ENCODE measurements at places on chromosomes 16 and 17.

DNA sequence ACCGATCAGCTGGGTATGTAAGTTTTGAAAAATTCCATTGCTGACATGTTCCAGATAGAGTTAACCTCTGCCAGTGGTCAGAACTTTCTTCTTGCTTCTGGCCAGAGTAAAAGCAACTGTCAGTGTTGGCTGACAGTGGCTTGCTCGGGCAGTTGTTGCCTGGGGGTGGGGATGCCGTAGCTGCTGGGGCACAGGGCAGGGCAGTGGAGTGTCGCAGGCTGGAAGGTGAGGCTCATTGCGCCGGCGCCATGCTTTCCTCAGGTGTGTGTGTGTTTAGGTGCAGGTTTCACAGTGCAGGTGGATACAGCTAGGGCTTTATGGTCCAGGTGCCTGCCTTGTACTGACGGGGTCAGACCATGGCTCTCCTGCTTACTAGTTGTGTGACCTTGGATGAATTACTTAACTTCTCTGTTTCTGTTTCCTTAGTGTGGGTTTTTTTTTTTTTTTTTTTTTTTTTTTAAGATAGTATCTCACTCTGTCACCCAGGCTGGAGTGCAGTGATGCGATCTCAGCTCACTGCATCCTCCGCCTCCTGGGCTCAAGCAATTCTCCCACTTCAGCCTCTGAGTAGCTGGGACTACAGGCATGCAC lies 156.4 kb downstream of the SNX29 start:
- DNase-seq: no peak

DNA sequence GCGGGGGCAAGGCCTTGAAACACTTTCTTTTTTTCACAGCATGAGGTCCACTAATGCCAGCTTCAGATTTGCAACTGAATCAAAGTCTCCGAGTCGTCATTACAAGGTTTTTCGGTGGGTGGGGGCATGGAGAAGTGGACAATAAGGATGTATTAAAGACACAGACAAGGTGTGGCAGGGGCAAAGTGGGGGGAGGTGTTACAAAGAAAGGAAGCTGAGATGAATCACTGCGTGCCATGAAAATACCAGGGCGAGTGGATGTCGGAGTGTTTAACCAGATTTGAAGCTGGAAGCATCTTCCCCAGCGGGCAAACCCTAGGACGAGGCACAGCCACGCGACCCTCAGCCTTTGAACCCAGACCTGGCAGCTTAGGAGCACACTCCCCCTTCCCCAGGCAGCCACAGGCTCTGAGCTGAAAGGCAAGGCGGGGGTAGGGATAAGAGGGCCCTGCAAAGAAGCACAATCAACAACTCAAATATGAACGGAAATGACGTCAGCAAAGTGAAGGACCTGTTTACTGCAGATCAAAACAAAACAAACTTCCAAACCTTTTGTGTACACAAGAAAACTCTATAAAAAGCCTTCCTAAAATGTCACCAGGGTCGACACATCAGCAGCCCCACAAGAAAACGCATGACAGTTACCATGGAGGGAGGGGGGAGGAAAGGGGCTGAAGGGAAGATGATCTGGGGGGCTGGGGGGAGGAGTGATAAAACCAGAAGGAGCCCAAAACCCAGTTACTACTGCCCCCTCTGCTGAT lies 5.6 kb upstream of the ZFHX3 start:
- DNase-seq: no peak

DNA sequence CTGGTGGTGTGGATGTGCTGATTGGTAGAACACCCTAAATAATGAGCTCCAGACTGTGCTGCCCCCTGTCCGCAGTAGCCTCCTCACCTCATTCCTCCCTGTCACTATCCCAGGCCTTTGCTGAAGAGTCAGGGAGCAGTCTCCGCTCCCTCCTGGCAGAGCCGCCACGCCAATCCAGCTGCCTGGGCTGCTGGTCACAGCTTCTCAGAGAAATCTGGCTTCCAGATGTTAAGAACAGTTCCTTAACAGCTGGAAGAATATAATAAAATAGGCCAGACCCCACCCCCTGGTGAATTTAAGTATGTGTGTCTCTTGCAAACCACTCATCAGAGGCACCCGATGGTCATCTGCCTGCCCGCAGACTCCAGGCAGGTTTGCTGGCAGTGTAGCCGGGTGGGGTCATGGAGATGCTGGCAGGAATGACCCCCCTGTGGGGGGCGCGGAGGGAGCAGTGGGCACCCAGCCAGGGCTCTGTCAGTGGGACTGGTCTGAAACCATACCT lies 161.0 kb downstream of the CCDC182 start:
- DNase-seq: no peak

GRCh38 chr16:31301708-31302400 lies 42.1 kb downstream of the ITGAM start:
- DNase-seq: no peak

DNA sequence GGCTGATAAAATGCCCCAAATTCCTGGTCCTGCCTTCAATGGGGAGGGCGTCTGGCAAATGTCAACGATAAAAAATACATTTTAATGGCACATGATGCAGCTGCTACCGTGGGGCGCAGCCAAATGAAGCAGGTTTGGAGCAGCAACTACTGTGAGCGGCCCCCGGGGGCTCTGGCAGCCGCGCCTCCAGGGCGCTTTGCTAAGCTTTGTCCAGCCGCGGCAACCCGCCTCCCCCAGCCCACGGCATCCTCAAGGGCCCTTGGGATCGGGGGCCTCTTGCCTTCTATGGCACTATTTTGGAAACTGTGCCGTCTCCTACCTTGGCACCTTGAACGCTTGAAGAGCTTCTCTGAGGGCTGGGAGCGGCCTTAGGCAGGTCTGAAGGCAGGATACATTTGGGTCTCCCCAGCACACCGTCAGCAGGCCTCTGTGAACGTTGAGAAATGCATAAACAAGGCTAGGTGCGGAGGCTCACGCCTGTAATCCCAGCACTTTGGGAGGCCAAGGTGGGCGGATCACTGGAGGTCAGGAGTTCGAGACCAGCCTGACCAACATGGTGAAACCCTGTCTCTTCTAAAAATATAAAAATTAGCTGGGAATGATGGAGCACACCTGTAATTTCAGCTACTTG lies 25.1 kb downstream of the TBX4 start:
- no peak for DNase-seq

DNA sequence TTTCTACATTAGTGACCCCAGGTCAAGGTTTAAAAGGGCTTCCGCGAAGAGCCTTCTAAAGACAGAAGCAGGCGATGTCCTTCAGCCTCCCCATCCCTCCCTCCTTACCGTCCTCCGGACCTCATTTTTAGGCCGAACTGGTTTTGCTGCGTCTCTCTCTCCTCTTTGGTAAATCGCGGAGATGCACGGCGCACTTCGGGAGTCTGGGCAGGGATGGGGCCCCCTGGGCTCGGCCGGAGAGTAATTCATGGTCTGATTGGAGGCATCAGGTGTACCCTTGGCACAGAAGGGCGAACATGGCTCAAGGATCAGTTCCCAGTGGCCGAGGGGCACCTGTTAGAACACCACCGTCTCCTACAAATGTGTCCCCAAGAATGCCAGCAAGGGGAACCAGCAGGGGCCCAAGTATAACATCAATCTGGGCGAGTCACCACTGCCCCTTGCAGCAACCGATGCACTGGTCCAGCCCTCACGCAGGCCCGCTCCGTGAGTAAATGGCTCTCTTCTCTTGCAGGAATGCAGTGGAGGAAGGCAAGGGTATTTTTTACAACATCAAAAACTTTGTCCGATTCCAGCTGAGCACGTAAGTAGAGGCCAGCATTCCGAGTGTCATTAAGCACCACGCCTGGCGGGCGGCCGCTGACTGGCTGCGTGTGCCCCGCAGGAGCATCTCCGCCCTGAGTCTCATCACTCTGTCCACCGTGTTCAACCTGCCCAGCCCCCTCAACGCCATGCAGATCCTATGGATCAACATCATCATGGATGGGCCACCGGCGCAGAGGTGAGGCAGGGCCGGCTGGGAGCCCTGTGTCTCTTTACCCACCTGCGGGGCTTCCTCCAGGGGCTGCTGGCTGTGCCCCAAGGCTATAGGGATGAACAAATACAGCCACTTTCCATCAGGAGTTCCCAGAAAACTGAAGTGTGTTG lies 45.6 kb downstream of the MEAK7 start:
- DNase-seq: no peak

DNA sequence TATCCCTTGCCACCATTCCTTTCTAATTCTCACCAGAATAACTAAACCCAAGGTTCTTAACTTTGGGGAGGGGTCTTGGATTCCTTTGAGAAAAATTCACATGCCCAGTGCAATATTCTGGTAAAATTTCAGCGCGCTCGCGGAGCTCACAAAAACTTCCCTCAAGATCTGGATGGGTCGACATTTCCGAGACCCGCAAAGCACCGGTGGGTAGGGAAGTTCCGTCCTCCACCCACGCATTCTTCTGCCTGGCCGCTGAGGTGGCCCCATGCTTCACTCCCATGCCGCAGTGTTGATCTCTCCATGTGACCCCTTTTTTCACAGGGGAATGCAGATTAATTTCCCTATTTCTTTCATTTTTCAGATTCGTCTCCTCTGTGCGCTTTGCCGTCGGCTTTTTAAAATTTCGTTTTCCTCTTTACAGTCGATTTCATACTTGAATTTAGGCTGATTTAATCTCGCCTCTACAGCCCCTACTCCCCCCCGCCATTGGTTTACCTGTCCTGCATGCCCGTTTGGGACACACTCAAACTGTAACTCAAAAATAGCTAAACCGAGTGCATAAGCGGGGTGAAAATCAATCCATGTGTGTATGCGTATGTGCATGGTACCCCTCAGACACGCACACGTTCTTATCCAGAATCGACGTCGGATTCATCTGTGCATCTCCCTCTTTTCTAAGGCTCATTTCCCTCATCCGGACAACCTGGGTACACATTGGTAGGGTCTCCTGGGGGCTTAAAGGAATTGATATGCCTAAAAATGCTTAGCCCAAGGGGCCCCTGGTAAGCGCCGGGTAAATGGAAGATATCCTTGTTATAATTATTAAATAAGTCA lies 1.4 kb upstream of the SP6 start:
- no peak for DNase-seq

DNA sequence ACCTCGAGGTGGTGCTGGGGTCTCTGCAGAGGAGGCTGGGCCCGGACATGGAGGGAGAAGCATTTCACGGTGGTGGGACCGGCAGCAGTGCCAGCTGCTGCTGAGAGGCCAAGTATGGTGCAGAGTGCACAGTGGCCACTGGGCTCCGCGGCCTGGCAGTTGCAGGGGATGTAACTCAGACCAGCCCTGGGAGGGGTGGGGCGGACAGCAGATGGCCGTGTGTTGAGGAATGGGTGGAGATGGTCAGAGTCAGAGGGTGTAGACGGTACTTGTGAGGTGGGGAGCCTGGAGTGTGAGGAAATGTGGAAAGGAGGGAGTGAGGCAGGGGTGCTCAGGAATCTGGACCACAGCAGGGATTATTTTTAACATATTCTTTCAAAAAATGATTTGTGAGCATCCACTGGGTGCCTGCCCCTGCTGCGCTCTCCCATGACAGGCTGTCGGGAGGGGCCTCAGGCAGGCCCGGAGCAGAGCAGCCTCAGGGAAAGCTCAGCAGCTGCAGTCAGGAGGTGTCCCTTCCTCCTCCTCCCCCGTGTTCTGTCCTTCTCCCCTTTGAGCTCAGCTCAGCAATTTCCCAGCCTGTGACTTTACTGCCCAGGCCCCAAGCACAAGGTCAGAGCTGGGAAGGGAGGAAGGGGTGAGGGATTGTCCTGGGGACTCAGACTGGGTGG lies 113.1 kb downstream of the RAP1GAP2 start:
- no peak for DNase-seq

DNA sequence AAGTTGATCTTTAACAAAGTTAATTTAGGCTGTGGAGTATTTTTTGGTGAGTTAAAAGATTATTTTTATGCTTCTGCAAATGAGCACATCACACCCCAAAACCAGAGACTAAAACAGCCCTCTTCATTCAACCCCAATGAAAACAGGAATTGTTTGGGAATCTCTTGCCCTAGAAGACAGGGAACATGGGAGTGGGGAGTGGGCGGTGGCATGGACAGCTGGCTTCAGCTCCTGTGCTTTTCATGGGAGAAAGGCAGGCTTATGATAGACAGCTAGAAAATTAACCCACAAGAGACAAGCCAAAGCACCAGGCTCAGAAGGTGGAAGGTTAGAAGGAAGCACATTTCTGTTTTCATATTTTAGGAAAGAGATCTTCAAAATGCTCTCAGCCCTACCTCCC lies 19.2 kb downstream of the GRIN2A start:
- no peak for DNase-seq

- no peak for DNase-seq
Observed at GRCh38 chr17:27608328-27609230, 22.4 kb upstream of the LGALS9 start.

DNA sequence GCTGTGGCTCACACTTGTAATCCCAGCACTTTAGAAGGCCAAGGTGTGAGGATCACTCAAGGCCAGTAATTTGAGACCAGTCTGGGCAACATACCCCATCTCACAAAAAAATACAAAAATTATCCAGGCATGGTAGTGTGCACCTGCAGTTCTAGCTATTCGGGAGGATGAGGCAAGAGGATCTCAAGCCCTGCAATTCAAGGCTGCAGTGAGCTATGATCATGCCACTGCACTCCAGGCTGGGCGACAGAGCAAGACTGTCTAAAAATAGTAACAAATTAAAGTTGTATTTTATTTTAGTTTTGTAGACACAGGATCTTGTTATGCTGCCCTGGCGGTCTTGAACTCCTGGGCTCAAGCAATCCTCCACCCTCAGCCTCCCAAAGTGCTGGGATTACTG lies 18.2 kb downstream of the USP31 start:
- no peak for DNase-seq

DNA sequence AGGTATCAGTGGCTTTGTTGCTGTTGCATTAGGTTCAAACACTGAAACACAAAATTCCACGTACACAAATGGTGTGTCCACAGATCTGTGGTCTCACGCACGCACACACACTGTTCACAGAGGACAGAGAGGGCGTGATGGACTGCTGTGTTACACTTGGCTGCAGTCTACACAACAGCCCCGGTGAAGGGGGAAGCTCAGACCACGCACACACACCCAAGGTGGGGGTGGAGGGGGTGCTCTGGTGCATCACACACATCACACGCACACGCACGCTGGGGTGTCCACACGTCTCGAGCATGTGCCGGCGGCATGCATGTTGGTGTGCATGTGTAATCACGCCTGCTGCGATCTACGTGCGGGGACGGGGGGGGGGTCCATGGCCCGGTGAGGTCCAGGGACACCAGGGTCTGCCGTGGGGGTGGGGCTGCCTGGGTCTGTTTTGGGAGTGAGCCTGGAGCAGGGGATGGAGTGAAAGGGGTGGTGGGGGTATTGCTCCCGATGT lies 7.3 kb downstream of the HSD3B7 start:
- DNase-seq: no peak

- DNase-seq: no peak
Observed at GRCh38 chr17:66381701-66382362, 79.4 kb downstream of the PRKCA start.

GRCh38 chr16:4391631-4392381 lies 20.2 kb downstream of the VASN start:
- DNase-seq: no peak
